ENCODE measurements at places on chromosomes 5 and 9. TPM values are rescaled to one million over a fixed set of nuclear protein-coding genes. Genes with fewer than 3 reads are reported as not detected.

LCN1 gene
- not detected for total RNA-seq

DNA sequence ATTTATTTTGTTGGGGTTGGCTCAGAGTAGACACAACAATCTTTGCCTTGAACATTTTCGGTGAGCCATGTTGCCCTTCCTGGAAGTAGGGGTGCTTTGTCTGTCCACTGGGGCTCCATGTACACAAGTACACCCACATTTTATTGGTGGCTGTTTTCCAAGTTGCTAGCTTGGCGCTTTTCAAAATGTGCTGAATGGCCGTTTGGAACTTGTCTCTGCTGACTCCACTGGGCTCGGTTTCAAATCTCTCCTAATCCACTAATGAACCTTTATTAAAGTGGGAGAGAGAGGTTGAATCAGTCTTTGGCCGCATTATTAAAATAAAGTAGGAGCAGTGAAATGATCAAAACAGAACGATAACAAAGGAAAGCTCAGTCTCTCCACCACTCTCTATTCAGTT lies 64.6 kb upstream of the TAF11L2 start:
- H3K4me1 ChIP-seq = no peaks in the 10 kb centered on the region
- no peak overlapping the region for H3K4me3 ChIP-seq
- H3K36me3 ChIP-seq = no peaks in the 10 kb centered on the region

DNA sequence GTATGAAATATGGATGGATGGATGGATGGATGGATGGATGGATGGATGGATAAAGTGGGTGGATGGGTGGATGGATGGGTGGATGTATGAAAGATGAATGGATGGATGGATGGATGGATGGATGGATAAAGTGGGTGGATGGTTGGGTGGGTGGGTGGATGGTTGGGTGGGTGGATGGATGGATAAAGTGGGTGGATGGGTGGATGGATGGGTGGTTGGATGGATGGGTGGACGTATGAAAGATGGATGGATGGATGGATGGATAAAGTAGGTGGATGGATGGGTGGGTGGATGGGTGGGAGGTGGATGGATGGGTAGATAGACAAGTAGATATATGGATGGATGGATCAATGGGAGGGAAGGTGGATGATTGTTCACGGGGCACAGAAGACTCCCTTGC lies 19.0 kb downstream of the UNC5A start:
- H3K4me1 ChIP-seq = no peaks in the 10 kb centered on the region
- no peaks in the 10 kb centered on the region for H3K27me3 ChIP-seq
- no peak for DNase-seq
- H3K4me3 ChIP-seq = no peak overlapping the region

DNA sequence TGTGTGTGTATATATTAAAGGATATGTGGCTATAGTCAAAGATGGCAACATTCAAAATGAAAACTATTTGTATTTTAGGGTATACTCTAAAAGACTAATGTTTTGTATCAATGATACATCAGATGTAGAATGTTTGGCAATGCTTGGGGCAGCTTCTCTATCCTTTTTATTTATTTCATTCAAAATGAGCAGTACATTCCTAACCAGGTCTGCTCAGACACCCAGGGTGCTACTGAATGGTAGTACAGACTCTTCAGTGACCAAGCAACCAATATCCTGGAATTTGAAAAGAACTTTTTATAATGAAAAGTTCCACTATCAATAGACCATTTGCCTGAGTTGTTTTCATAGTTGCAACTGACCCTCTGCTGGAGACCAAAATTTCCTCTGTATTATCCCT lies 23.9 kb downstream of the MEGF9 start:
- H3K36me3 ChIP-seq = peaks cover 3% of the 10 kb centered on the region
- no peak for DNase-seq
- peaks cover 27% of the 10 kb centered on the region for H3K4me1 ChIP-seq

DNA sequence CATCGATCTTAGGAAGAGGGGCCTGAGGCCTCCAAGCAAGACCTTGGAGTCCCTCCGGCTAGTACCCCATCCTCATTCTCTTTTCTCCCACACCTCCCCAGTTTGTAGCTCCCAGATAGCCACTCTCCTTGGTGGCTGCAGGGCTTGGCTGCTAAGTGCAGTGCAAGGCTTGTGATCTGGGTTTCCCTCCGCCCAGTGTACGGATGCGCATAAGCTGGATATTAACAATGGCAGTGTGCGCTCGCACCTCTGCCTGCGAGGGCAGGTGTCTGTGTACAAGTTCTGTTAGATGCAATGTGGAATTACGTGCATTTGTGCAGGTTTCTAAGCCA lies 71.0 kb upstream of the TBCA start:
- no peaks in the 10 kb centered on the region for H3K36me3 ChIP-seq
- DNase-seq = no peak
- no peak overlapping the region for H3K27ac ChIP-seq
- peaks cover 7% of the 10 kb centered on the region for H3K4me1 ChIP-seq
- no peak overlapping the region for H3K4me3 ChIP-seq

DNA sequence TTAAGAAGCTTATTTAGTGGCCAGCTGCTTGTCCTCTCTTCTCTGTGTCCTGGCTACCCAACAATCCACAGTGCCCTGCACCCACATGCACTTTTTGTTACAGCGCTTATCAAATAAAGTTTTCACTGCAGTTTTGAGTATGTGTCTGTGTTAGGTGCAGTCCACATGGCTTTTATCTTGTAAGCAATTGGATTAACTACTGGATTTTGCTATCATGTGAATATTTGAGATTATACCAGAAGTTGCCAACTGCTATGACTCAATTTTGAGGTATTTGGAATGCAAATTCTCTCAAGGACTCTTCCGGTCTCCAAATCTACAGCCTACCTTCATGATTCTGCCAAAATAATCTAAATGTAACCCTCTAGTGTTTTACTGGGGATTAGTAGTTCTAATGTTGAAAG lies 690.2 kb downstream of the NR2F1-AS1 start:
- no peak overlapping the region for H3K27ac ChIP-seq
- no peak for DNase-seq
- H3K27me3 ChIP-seq = no peaks in the 10 kb centered on the region
- H3K4me1 ChIP-seq = no peaks in the 10 kb centered on the region
- no peaks in the 10 kb centered on the region for H3K36me3 ChIP-seq

- H3K4me1 ChIP-seq = peaks cover 18% of the 10 kb centered on the region
- H3K4me3 ChIP-seq = no peak overlapping the region
- DNase-seq = no peak
Observed at GRCh38 chr9:8188723-8189407, 389.3 kb upstream of the DMAC1 start.

DNA sequence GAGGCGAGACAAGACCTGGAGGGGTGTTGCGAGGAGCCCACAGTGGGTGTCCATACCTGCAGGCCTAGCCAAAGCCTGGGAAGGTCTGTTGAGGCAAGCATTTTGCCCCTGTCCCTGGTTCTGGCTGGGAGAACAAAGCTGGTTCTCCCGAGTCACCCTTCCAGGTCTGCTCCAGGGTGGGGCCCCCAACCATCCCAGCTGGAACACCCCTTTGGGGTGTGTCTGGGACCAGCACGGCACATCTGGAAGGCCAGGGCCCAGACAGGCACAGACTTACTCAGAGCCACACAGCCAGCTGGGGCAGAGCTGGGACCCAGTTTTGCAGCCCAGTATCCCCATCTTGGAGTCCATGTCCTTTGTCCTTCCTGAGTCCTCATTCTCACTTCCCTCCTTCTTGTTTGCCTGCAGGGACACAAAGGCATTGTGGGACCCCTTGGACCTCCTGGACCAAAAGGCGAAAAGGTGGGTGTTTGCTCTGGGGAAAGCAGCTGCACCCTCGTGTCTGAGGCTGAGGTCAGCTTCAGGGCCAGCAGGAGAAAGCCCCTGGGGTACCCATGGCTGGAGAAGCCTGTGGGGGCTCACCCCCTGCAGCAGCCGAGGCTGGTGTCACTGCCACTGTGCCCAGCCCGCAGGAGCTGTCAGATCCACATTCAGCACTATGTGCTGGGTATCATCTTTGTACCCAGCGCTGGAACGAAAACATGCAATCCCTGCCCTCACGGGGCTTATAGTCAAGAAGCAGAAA lies 38.4 kb upstream of the ORM1 start:
- H3K27me3 ChIP-seq = no peaks in the 10 kb centered on the region
- no peak overlapping the region for H3K4me3 ChIP-seq
- no peak for DNase-seq
- H3K36me3 ChIP-seq = no peaks in the 10 kb centered on the region
- H3K4me1 ChIP-seq = no peaks in the 10 kb centered on the region

DNA sequence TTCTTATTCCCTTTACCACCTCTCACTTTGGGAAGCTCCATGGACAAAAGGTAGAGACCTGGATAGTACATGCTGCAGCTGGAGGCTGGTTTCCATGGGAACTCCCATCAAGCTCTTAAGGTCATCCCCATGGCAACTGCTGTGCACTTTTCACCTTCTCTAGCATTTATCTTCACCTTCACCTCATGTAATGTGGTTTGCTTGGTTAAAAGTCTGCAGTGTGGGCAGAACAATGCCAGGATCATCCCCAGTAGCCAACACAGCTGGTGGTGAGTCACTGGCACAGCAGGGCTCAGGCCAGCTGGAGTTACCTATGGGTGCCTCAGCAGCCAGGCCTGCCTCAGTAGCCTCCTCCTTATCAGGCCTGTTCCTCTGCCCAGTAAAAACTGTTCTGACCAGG lies 210.5 kb downstream of the GRIA1 start:
- no peak for DNase-seq
- no peaks in the 10 kb centered on the region for H3K36me3 ChIP-seq
- H3K27me3 ChIP-seq = no peaks in the 10 kb centered on the region
- H3K4me1 ChIP-seq = no peaks in the 10 kb centered on the region

- peaks cover 30% of the 10 kb centered on the region for H3K4me1 ChIP-seq
- no peak overlapping the region for H3K4me3 ChIP-seq
- no peaks in the 10 kb centered on the region for H3K27me3 ChIP-seq
- DNase-seq = no peak
- H3K27ac ChIP-seq = no peak overlapping the region
Observed at GRCh38 chr5:95940758-95941682, 20.6 kb downstream of the ELL2 start.

GRCh38 chr5:66406761-66407336 lies 189.3 kb upstream of the MAST4 start:
- H3K27ac ChIP-seq = no peak overlapping the region
- no peaks in the 10 kb centered on the region for H3K36me3 ChIP-seq
- DNase-seq = no peak
- H3K27me3 ChIP-seq = peaks cover 4% of the 10 kb centered on the region

IL11RA gene
- total RNA-seq = 27.4 TPM

GRCh38 chr9:6630502-6631206 lies 14.9 kb downstream of the GLDC start:
- no peak overlapping the region for H3K27ac ChIP-seq
- H3K4me1 ChIP-seq = no peaks in the 10 kb centered on the region
- no peak overlapping the region for H3K4me3 ChIP-seq
- no peaks in the 10 kb centered on the region for H3K36me3 ChIP-seq

GRCh38 chr5:42582723-42583122 lies 159.5 kb downstream of the GHR start:
- H3K4me3 ChIP-seq = no peak overlapping the region
- H3K4me1 ChIP-seq = no peaks in the 10 kb centered on the region
- H3K27ac ChIP-seq = no peak overlapping the region
- no peaks in the 10 kb centered on the region for H3K36me3 ChIP-seq

- DNase-seq = no peak
- H3K27me3 ChIP-seq = no peaks in the 10 kb centered on the region
- H3K4me1 ChIP-seq = peaks cover 4% of the 10 kb centered on the region
- H3K36me3 ChIP-seq = peaks cover 64% of the 10 kb centered on the region
- H3K4me3 ChIP-seq = no peak overlapping the region
Observed at GRCh38 chr5:139361835-139362429, 20.3 kb downstream of the PAIP2 start.

Measured in activated T-helper 2 cell treated with anti-CD3 and anti-CD28 coated beads, Interferon-gamma antibody, Interleukin-2, Interleukin-4, amounts not matched to agents 10 μg/mL and 5 μg/mL and 100 μg/mL, durations not matched to agents 14 hours and 24 hours and 36 hours (primary cell).